Kidney (tissue), 22 donors: ENCODE measurements at places on chromosomes 2 and 18.

GRCh38 chr2:133434959-133435668 lies 133.1 kb downstream of the NCKAP5 start:
- no peaks in the 10 kb centered on the region for H3K27me3 ChIP-seq
- H3K4me1 ChIP-seq = no peaks in the 10 kb centered on the region
- no peak for DNase-seq
- H3K36me3 ChIP-seq = no peaks in the 10 kb centered on the region

- no peak for DNase-seq
- H3K4me1 ChIP-seq = peaks cover 7% of the 10 kb centered on the region
- H3K36me3 ChIP-seq = peaks cover 8% of the 10 kb centered on the region
Observed at GRCh38 chr2:7017671-7018281, 100.6 kb downstream of the RNF144A start.

GRCh38 chr2:144237830-144238627 lies 281.9 kb downstream of the ZEB2 start:
- DNase-seq = no peak
- H3K36me3 ChIP-seq = no peaks in the 10 kb centered on the region
- H3K27me3 ChIP-seq = no peaks in the 10 kb centered on the region
- H3K4me1 ChIP-seq = peaks cover 9% of the 10 kb centered on the region
- no peak overlapping the region for H3K27ac ChIP-seq

- no peaks in the 10 kb centered on the region for H3K36me3 ChIP-seq
- peaks cover 9% of the 10 kb centered on the region for H3K4me1 ChIP-seq
- no peak for DNase-seq
- H3K4me3 ChIP-seq = no peak overlapping the region
- no peak overlapping the region for H3K27ac ChIP-seq
Observed at GRCh38 chr2:238299803-238300202, 11.4 kb upstream of the PER2 start.

DNA sequence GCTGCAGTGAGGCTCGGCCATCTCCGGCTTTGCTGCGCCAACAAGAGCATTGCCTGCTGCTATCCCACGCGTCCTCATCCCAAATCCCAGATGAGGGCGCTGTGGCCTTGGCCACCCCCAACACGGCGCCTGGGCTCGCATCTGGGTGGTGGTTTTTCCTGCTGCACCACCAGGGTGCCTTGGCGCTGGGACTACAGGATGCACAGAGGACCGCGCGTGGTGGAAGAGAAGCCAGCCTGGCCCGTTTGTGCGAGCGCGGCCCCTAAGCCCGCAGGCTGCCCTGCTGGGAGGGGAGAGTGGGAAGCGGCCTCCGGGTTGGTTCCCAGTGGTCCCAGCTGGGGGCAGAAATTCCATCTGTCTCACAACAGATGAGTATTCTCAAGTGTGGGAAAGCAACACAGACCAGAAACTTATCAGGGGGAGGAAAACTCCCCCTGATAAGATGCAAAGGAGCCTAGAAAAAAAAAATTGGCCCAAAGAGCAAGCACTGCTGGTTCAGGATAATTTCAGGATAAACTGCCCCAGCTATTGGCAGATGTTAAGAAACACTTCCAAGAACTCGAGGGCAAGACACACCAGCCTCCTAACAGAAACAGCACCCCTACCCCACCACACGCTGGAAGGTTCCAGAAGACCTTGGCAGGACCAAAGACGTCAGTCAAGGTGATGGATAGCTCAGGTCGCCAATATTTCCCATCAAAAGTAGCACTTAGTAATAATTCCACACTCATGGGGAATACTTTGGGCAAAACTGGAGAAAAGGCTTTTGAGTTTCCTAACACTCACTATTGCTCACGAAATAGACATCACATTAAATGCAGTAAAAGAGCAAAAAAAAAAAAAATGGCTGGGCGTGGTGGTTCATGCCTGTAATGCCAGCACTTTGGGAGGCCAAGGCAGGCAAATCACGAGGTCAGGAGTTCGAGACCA lies 152.1 kb downstream of the PXDN start:
- no peaks in the 10 kb centered on the region for H3K27me3 ChIP-seq
- H3K27ac ChIP-seq = no peak overlapping the region
- peak; percentile 87 for DNase-seq

- no peak overlapping the region for H3K4me3 ChIP-seq
- no peak for DNase-seq
- H3K27ac ChIP-seq = no peak overlapping the region
- no peaks in the 10 kb centered on the region for H3K27me3 ChIP-seq
- no peaks in the 10 kb centered on the region for H3K36me3 ChIP-seq
Observed at GRCh38 chr2:57542081-57542480, 504.5 kb upstream of the VRK2 start.

DNA sequence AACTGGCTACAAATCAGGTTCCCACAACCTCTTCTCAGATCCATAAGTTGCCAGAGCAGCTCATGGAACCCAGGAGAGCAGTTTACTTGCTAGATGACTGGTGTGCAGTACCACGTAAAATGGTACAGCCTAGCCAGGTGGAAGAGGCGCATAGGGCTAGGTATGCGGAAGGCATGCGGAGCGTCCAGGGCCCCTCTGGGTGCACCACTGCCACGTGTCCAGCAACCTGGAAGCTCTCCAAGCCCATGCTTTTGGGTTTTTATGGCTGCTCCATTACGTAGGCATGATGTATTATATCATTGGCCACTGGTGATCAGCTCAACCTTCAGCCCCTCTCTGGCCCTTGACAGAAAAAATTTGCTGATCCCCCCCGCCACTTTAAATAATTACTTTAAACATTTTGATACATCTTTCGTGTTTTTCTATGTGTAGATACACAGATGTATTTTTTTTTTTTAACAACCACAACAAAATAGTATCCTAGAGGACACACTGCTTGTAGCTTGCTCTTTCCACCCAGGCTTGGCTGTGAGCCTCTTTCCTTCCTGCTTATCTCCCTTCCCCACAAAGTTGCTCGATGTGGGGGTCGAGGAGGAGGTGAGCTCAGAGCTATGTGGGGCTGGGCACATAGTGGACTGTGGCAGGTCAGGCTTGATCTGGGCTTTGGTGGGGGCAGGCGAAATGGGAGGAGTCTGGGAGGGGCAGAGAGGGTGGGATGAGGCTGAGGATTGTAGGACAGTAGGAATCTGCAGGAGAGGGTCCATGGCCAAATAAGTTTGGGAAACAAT lies 65.4 kb upstream of the MCFD2 start:
- H3K27me3 ChIP-seq = no peaks in the 10 kb centered on the region
- H3K27ac ChIP-seq = peak overlapping the region; percentile 76
- peaks cover 10% of the 10 kb centered on the region for H3K4me1 ChIP-seq

GRCh38 chr2:97656905-97657587 lies 6.8 kb downstream of the ACTR1B start:
- H3K27me3 ChIP-seq = no peaks in the 10 kb centered on the region
- H3K4me3 ChIP-seq = no peak overlapping the region
- H3K27ac ChIP-seq = no peak overlapping the region
- no peaks in the 10 kb centered on the region for H3K4me1 ChIP-seq

DNA sequence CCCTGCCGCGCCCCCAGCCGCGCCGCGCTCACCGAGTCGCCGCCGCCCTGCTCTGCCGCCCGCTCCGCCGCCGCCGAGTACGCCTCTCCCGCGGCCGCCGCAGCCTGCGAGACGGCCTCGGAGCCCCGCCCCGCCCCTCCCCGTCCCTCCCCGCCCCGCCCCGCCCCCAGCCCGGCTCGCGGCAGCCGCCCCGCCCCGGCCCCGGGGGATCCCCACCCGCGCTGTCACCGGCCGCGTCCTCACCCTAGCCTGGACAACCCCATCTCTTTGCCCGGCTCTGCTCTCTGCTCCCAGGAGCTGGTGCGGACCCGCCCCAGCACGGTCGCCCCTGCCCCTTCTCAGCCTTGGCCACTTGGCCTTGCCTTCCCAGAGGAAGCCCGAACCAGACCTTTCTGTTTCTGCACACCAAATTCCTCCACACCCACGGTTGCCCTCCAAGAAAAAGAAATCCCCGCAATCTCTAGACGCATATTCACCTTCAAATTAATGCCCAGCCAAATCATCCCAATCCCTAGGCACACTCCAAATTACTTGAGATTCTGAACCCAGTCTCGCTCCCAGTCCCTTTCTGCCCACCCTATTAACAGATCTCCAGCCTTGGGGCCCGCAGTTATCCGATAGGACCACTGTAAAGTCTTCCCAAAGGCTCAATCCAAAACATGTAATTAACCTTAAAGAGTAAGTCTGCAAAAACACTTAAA lies at the start of gene CYRIA:
CYRIA (minus strand) TSS at position 87 of the 701 bp plus-strand sequence. CDS start 77,715 bp downstream, outside the sequence.
- no peak within 1 kb of the TSS for H3K27ac ChIP-seq
- H3K4me3 ChIP-seq = peak within 1 kb of the TSS; percentile 39
- H3K36me3 ChIP-seq = no peaks in the 10 kb centered on the region
- H3K4me1 ChIP-seq = no peaks in the 10 kb centered on the region
- peak; percentile 36 for DNase-seq

DNA sequence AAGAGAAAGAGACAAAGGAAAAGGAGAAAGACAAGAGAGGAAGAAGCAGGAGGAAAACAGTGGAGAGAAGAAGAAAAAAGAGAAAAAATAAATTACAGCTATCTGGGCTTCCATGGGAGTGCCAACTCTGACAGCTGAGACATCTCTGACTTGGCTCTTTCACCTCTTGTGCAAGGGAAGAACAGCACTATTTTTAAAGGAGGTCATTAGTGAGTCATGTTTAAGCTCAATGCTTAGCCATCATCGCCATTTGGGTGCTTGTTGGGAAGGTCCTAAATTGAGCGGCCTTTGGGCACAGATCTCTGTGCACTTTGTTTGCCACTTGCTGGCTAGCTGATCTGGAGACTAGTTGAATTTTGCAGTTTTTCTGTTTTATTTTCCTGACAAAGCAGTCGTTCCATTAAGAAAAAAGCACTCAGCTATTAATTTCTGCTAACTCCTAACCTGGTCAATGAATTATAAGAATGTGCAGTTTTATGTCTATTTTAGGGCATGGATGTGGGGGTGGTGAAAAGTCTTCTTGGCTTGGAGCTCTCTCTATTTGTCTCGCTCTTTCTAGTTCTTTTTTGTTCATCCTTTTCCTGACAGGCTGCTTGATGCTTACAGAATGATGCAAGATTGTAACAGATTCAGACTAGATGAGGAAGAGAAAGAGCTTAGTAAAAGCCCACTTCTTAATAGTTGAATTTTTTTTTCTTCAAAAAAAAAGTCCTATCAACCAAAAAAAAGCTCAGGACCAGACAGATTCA lies 231.5 kb downstream of the SLC8A1 start:
- H3K27me3 ChIP-seq = no peaks in the 10 kb centered on the region
- peaks cover 3% of the 10 kb centered on the region for H3K4me1 ChIP-seq
- peak; percentile 25 for DNase-seq
- H3K4me3 ChIP-seq = no peak overlapping the region
- H3K36me3 ChIP-seq = no peaks in the 10 kb centered on the region

DNA sequence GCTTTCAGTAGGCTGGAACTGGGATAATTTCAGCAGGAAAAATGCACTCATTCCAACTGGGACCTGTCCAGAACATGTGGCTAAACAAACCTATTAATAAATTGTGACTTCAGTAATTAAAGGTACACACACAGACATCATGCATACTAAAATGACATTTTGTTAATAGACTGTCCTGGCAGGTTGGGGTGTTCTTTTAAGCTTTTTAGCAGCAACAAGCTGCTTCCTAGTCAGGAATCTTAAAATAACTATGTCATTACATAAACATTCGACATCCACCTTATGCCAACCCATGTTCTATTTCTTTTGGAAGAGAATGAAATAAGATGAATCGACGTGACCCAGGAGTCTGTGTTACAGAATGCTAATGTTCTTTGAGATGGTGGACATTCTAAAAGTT lies 435.7 kb downstream of the TXNL1 start:
- no peaks in the 10 kb centered on the region for H3K4me1 ChIP-seq
- no peaks in the 10 kb centered on the region for H3K27me3 ChIP-seq
- no peaks in the 10 kb centered on the region for H3K36me3 ChIP-seq
- H3K27ac ChIP-seq = no peak overlapping the region
- H3K4me3 ChIP-seq = no peak overlapping the region
- no peak for DNase-seq

DNA sequence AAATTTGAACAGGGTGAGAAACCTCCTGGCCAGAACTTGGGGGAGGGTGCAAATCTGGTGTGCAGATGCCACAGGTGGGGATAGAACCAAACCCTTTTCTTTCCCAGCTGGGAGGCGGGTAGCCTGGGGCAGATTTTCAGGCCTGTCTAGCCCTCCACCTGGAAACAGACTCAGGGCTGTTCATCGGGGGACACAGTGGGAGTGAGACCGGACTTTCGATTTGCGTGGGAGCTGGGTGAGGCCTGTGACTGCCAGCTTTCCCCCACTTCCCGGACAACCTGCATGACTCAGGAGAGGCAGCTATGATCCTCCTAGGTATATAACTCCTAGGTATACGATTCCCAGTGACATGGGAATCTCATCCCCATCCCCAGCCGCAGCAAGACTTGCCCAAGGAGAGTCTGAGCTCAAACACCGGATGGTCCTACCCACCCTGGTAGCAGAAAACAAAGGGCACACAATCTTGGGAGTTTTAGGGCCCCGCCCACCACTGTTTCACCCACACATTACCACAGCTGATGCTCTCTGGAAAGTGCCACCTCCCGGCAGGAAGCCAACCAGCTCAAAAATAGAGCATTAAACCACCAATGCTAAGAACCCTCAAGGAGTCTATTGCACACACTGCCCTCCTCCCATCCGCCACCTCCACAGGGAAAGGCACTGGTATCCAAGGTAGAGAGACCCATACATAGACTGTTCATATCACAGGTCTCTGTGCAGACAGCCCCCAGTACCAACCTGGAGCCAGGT lies 92.5 kb downstream of the BARD1 start:
- no peaks in the 10 kb centered on the region for H3K27me3 ChIP-seq
- no peak for DNase-seq
- no peak overlapping the region for H3K27ac ChIP-seq
- H3K36me3 ChIP-seq = no peaks in the 10 kb centered on the region
- no peak overlapping the region for H3K4me3 ChIP-seq

- no peak for DNase-seq
- H3K36me3 ChIP-seq = no peaks in the 10 kb centered on the region
- H3K27me3 ChIP-seq = no peaks in the 10 kb centered on the region
Observed at GRCh38 chr18:2526329-2526728, 45.0 kb downstream of the METTL4 start.

- H3K36me3 ChIP-seq = no peaks in the 10 kb centered on the region
- no peaks in the 10 kb centered on the region for H3K4me1 ChIP-seq
- DNase-seq = no peak
- no peak overlapping the region for H3K27ac ChIP-seq
- no peaks in the 10 kb centered on the region for H3K27me3 ChIP-seq
- H3K4me3 ChIP-seq = no peak overlapping the region
Observed at GRCh38 chr2:109208071-109208950, 79.3 kb downstream of the SH3RF3 start.
